NCI-H187 (cell line): ENCODE measurements at places on chromosomes 6 and 20.
A peak's percentile ranks its signal among the peaks of the same experiment; 100 is the strongest.

DNA sequence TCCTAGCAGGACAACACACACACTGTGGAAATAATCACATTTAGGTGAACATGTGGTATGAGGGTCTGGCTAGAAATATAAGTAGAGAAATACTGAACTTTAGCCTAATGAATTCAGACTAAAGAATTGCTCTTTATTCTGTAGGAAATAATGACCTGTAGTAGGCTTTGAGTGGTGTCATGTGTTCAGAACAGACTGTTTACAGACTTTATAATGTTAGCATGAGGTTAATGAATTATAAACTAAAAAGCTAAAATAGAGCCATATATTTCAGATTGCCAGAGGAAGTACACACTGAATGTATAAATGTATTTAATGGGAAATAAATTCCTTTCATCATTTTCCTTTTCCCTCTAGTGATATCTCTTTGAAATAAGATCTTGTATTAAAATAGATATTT lies 669.5 kb upstream of the EPHA7 start:
- DNase-seq, result no peak

DNA sequence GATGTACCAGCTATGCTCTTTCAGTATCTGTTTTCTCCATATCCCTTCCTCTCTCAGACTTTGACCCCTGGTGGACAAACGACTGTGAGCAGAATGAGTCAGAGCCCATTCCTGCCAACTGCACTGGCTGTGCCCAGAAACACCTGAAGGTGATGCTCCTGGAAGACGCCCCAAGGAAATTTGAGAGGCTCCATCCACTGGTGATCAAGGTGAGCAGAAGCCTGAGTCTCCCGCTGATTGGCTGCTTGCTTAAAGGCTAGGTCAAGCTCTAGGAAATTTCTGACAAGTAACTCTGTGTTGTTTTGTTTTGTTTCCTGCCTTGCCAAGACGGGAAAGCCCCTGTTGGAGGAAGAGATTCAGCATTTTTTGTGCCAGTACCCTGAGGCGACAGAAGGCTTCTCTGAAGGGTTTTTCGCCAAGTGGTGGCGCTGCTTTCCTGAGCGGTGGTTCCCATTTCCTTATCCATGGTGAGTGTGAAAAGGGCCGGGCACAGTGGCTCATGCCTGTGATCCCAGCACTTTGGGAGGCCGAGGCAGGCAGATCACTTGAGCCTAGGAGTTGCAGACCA lies 28.6 kb downstream of the C6orf89 start:
- no peak for DNase-seq

DNA sequence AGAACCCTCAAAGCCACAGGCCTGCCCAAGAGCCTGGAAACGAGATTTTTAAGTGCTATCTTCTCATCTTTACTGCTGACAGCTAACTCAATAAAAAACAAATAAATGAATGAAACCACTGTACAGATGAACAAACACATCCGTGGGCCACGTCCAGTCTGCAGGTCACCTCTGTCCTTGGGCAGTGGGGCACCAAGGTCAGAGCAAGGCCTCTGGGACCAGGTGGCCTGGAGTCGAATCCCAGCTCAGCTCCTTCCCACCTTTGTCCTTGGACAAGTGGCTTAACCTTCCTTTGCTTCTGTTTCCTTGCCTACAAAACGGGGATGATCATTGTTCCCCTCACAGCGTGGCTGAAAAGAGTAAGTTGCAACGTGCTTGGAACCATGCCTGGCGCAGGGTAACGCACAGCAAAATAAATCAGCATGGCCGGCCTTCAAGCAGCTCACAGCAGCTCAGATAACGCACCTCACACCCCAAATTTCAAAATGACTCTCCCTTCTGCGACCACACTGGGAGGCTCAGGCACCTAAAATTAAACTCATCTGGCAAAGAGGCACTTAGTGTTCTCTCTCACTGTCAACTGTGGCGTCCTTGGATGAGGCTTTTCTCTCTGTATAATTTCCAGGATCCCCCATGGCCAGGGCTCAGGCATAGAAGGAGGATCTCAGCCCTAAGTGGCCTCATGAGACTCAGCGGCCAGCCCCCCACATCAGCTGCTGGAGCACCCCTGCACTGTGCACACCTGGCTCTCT lies 35.7 kb downstream of the RRBP1 start:
- no peak for DNase-seq

- DNase-seq, result no peak
Observed at GRCh38 chr6:163720460-163721235, 306.1 kb downstream of the QKI start.

DNA sequence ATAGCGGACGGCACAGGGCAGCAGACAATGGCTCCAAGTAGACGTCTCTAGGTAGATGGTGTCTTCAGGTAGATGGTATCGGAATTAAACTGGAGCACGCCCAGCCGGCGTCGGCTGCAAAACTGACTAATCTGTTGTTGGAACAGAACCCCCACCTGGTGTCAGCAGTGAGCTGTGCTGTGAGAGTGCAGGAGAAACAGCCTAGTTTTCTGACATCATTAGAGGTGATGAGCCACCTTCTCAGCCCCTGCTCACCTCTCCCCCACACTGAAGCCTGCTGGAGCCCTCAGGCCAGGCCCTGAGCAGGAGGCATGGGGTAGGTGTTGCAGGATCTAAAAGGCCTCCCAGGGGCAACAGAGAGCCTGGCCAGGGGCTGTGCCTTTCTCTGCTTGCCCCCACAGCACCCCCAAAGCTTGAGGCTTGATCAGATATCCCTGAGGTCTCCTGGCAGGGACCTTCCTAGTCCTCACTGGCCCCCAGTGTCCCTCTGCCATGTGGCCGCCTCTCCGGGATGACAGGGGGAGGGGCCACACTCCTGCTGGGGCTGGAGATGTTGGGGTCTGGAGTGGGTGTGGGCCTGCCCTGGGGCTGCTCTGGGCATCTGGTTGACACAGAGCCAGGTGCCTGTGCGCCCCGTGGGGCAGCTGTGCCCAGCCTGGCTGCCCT lies 6.9 kb upstream of the HELZ2 start:
- no peak for DNase-seq

DNA sequence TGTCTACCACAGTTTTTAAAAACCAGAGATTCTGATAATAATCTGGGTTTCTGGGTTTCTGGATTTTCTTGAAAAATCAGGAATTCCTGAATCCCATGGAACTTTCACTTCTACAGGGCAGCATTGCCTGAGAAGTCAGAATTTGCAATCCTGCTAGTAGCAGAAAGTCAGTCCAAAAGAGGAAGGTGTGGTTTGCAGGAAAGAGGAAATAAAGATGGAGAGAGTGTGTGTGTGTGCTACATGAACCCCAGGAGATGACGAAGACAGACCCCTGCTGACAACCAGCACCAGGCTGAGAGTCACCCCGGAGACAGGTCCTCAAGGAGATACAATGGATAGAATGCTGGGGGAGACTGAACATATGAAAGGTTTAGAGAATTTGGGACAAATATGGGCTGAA lies 44.9 kb downstream of the PRND start:
- no peak for DNase-seq

DNA sequence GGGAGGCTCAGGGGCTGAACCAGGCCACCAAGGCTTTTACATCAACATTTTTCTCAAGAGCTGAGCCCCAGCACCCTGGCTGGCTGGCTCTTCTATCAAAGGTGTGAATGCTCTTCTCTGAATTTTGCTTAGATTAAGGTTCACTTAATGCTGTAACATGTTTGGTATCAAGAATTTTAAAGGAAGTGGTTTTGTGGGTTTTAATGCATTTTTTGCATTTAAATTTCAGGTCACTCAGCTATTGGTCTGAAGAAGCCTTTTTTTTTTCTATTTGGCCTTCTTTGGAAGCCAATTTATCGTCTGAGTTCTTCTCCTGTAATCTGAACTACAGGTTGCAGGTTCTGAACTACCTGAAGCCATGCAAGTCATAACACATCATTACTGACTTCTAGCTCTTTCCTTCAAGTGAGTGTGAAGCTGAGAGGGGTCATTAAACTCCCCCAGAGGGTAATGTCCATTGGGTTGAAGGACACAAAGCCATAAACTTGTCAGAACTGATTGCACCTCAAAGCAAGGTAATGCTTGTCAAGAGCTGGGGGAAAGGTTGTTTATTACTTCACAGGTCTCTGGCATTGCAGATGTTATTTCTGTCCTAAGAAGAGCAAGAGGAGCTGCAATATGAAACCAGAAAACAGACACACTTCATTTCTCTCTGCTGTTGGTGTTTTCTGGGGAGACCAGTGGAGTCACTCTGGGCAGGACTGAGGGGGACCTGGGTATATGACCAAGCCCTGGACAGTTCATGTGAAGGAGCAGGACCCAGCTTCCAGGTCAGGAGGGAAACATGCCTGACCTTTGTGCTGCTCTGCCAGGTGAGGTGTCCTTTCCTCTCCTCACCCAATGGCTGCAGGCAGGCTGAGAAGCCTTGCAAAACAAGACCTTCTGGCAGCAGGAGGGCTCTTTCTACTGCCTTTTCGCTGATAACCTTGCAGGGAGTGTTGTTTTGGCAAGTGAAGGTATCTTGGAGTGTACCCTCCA lies 26.1 kb upstream of the NEDD9 start:
- DNase-seq, result peak; percentile 17

DNA sequence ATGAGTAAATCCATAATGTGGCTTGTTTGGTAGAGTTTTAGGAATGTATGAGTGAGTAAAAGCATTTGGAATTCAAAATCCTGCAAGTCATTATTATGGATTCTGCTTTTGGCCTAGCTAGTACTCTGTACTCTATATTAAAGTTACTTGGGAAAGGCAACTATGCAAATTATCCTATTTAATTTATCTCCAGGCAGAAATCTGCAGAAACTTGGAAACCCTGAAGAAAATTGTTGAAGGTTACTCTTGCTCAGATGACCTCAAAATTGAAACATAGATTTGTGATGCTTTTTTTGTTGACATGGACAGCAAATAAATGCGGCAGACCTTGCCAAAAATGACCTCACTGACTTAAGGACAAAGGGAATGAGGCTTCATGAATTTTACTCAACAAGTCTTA lies 477.1 kb upstream of the EYS start:
- no peak for DNase-seq

DNA sequence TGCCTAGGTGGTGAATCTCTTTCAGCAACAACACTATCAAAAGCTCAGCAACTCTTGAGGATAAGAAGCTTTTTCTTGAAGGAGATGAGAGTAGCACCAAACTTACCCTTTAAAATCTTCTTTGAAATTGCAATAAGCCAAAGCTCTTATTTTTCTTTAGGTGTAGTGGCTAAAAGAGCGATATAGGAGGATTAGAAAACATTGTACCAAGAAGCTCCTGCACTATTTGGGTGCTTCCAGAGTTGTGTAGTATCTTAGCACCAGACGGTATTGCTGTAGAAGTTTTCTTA lies 1.2 kb downstream of the FUT9 start:
- no peak for DNase-seq

- DNase-seq, result no peak
Observed at GRCh38 chr6:121847806-121848522, 412.5 kb downstream of the GJA1 start.

GRCh38 chr6:72589096-72589495 lies 32.8 kb upstream of the KCNQ5 start:
- no peak for DNase-seq

DNA sequence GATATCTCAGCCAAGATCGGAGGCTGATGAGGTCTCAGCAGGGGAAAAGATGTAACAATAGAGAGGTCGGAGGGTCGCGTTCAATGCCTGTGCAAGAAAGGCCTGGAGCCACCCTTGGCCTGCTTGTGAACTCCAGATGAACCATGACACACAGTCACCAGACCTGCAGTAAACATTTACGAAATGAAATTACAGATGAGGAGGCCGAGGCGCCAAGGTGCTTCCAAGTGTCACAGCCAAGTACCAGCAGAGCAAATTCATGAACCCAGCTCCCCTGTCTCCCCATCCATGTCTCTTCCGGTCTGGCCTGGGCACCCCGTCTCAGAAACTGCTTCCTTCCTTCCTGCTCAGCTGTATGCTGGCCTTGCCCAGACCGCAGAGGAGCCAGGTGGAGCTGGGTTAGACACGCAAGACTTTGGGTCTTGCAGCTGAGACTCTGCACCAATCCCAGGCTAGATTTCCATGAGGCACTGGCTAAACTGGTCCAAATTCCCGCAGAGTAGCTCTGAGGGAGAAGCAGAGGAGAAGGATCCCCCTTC lies 48.1 kb downstream of the CHMP4B start:
- no peak for DNase-seq

- no peak for DNase-seq
Observed at GRCh38 chr20:1448081-1448620, 18.5 kb downstream of the NSFL1C start.

GRCh38 chr6:150235218-150235617 lies 92.4 kb downstream of the PPP1R14C start:
- no peak for DNase-seq

GRCh38 chr20:59925359-59925758 lies 8.1 kb downstream of the SYCP2 start:
- DNase-seq, result no peak

- no peak for DNase-seq
Observed at GRCh38 chr20:56875052-56875659, 246.1 kb downstream of the TFAP2C start.

GRCh38 chr20:20203784-20204183 lies 151.5 kb downstream of the CFAP61 start:
- DNase-seq, result no peak

- DNase-seq, result no peak
Observed at GRCh38 chr20:32366380-32366779, 8.2 kb downstream of the ASXL1 start.

GRCh38 chr20:2179949-2180348 lies 78.3 kb downstream of the STK35 start:
- no peak for DNase-seq

- no peak for DNase-seq
Observed at GRCh38 chr6:43984442-43985321, 142.6 kb downstream of the MRPL14 start.

GRCh38 chr20:59214606-59215547 lies 51.3 kb downstream of the ZNF831 start:
- DNase-seq, result no peak

DNA sequence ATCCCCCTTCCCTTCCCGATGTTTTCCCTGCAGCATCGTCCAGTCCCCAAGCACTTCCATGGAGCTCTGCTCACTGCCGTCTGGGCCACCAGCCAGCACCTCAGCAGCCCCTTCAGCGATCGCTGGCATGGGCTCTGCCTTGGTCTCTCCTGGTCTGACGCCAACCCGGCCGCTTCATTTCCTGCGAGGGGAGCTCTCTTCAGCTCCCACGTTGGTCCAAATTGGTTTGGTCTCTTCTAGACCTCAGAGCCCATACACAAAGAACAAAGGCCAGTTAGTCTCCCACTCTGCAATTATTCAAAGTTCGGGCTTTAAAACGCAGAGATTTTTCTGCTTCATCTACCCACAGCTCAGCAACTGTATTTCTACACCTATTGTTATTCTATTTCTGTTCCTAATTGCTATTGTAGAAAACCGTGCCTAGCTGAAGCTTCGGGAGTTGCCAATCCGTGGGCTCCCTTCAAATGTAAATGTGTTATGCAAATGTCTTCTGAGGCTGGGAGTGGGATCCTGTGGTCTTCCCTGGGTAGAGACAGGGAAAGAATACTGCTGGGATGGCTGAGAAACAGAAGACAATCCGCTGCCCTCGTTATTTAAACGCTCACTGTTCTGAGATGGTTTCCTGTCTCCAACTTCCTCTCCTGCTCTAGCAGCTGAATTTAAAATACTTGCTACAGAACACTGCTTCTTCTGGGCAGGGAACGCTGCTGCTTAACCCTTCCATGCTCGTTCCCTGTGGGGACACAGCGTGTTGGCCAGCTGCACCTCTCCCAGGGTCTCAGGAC lies 154.2 kb upstream of the QKI start:
- no peak for DNase-seq
